Inflammatory macrophage treated with lipopolysaccharide for 1 hour (primary cell): ENCODE measurements at places on chromosomes 4 and X.
A peak's percentile ranks its signal among the peaks of the same experiment; 100 is the strongest.

- no peak for DNase-seq
Measured at GRCh38 chr4:57490520-57491255, 380.5 kb upstream of the IGFBP7 start.

DNA sequence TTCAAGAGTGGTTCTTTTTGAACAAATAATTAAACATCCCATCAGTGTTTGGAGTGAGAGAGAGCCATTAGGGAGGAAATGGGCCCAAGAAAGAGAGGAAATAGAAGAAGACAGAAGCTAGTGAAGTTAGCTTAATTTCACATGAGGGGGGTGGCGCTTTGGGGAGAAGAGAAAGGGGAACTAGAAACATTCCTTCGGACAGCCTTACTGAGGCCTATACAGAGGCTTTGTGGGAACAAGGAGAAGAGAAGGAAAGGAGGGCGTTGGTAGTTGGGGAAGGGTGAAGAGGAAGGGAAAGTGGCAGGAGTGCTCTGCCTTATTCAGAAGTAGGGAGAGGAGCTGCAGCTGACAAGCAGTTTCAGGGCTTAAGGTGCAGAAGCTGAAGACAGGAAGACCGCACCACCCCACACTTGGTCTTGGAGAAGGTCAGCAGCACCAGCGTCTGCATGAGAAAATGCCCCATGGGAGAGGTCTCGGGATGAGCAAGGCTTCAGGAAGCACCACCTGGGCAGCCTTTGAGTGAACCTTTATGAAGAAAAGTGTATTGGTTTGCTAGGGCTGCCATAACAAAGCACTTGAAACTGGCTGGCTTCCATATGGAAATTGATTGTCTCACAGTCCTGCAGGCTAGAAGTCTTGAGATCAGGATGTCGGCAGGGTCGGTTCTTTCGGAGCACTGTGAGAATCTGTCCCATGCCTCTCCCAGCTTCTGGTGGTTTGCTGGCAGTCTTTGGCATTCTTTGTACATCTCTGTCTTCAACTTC is 85.1 kb downstream of the KIT start:
- DNase-seq, result peak; percentile 52

- DNase-seq, result no peak
Measured at GRCh38 chrX:43590150-43590549, 65.9 kb upstream of the MAOA start.

DNA sequence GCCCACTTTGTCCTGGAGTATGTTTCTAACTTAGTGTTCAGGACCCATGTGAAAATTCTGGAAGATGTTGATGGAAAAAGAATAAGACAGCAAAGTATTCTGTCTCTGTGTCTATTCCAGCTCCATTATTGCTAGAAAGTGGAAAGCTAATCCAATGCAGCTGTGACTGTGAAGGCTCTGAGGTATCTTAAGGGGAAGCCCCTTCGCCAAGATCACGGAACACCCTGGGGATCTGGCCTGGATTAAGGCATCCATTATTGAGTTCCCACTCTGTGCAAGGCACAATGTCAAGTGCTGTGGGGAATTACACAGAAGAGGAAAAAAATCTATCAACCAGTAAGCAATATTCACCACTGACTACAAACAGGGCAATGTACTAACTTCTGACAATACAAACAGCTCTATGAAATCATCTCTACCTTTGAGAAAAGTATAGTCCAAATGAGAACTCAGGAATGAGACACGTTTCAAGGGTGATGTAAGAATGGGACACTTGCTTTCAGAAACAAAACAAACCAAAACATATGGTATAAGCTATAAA is 222.1 kb downstream of the LDB2 start:
- no peak for DNase-seq

GRCh38 chr4:131978120-131978519 is 1171.0 kb upstream of the PCDH10 start:
- no peak for DNase-seq

- no peak for DNase-seq
Measured at GRCh38 chr4:80963051-80963450, 67.5 kb upstream of the BMP3 start.

DNA sequence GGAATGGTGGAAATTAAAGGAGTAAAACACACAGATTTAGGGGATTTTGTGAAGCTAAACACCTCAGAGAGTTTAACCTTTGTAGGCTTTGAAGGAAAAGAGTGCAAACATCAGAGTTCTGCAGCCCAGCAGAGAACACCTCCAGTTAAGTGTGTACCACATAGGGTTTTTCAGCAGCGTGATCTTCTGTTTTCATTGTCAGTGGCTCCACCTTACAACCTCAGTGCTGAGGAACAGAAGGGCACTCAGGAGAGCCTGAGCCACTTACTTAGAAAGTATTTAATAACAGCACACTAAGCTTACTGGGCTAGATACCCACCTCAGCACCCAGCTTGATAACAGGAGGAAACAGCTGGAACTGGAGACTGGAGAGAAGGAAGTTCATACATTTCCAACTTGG is 2.0 kb upstream of the FBXW7 start:
- DNase-seq, result no peak

- no peak for DNase-seq
Measured at GRCh38 chr4:159776961-159777360, 674.1 kb downstream of the RAPGEF2 start.

DNA sequence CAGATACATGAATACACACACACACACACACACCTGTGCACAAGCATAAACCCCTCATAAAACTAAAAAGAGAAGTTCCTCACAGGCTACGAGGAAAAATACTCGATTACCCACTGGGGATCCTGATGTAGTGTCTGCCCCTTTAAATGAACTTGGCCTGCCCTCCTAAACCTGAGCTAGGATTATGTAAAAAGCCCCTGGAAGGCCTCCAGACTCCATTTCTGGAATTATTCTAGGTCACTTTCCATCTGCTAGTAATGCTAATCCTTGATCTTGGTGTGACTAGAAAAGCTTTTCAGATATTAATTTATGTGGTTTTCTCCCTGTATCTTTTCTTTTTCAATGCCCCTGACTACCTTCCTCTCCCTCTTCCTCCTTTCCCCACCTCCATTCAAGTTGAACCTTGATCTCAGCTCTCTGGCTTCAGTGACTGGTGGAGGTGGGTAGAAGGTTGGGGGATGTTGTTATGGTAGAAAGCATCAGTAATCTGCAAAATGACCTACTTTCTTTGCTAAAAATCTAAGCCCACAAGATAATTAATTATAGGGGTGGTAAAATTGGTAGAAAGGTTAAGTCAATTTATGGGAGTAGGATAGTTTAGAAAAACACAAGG is 25.5 kb upstream of the ZNF330 start:
- DNase-seq, result no peak

DNA sequence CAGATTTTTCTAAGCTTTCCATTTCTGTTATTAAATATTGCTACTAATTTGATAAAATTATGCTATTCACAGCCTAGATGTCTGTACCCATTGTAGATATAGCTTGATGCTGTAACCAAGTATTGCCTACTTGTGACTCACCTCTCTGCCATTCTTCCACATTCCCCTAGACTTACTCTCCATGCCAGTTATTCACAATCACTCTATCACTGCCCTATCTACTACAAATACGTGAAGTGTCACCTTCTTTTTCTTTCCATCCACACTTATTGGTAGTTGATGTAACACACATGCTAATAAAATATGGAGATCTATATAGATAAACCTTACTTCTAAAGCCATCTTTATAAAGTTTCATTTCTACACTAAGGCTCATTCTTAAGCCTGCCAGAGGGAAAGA is 179.4 kb upstream of the PACRGL start:
- no peak for DNase-seq

- no peak for DNase-seq
Measured at GRCh38 chr4:99943904-99944437, 2.4 kb downstream of the DNAJB14 start.

- DNase-seq, result no peak
Measured at GRCh38 chrX:51024106-51024696, 113.7 kb downstream of the BMP15 start.

DNA sequence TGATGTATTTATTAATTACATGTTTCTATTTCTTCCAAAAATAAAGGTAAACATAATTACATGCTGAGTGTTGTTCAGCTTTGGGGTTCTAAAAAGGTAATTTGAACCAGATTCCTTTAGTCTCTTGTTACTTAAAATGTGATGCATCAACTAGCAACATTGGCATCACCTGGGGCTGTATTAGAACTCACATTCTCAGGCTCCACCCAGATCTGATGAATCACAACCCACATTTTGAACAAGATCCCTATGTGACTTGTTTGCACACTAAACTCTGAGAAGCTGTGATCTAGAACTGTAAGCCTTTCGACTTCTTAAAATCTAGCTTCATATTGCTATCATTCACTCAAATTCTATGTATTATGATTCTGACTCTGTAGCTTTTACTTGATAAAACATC is 23.0 kb upstream of the HS3ST1 start:
- DNase-seq, result no peak

DNA sequence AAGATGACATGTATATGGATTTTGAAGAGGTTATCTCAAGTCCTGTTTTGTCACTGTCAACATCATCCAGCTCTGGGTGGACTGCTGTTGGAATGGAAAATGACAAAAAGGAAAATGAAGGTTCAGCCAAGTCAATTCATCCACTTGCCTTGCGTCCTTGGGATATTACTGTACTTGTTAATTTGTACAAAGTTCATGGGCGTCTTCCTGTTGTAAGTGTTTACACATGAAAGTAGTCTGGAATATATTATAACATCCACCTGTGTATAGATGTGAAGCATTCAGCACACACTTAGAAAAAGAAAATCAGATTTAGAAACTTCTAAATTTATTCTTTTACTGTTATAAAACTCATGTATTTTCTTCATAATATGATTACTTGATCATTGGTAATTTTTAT is 67.2 kb downstream of the BLTP1 start:
- no peak for DNase-seq

GRCh38 chr4:154018659-154019058 is 229.8 kb upstream of the SFRP2 start:
- no peak for DNase-seq

DNA sequence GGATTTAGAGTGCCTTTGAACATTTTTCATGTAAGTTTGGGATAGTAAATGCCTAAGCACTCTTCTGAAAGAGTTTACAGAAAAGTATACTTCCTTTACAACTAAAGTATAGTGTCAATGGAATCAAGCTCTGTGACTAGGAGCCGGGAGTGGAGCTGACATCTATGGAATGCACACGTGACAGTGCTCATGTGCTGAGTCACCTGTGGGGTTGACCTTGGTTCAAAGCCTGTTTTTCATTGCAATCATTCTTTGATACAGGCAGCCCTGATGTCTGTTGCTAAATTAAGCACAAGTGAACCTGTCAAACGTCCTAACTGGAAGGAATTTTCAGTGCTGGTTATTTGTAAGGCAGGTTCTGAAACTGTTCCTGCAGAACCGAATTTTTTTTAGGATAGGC is 82.5 kb downstream of the GPAT3 start:
- DNase-seq, result no peak

GRCh38 chr4:64771149-64771548 is 361.9 kb upstream of the TECRL start:
- DNase-seq, result no peak

- DNase-seq, result no peak
Measured at GRCh38 chr4:6343939-6344408, 74.3 kb downstream of the WFS1 start.

DNA sequence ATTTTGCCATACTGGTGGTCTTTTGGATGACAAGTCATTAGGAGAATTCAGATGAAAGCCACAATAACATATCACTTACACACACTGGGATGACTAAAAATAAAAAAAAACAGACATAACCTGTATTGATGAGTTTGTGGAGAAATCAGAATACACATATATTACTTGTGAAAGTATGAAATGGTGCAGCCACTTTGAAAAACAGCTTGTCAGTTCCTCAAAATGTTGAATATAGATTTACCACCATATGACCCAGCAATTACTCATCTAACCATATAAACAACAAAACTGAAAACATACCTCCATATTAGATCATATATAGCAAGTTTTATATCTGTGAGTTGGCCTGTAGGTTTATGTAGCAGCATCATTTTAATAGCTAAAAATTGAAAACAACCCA is 608.7 kb downstream of the TLL1 start:
- DNase-seq, result no peak

DNA sequence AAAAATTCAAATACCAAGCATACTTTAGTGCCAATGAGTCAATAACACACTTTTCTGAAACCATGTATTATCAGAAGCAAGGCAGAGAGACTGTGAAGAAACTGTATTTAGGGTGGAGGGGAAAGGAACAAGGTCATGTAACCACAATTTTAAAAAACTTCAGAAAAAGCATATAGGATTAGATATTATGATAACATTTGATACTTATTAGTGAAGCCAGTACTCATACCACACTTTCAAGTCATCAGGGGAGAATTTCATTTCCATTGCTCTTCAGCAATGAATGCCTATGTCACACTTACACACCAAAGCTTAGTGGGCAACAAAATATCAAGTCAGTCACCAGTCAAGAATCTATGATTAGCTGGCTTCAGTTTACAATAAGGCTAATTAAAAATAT is 602.2 kb downstream of the IL15 start:
- no peak for DNase-seq

DNA sequence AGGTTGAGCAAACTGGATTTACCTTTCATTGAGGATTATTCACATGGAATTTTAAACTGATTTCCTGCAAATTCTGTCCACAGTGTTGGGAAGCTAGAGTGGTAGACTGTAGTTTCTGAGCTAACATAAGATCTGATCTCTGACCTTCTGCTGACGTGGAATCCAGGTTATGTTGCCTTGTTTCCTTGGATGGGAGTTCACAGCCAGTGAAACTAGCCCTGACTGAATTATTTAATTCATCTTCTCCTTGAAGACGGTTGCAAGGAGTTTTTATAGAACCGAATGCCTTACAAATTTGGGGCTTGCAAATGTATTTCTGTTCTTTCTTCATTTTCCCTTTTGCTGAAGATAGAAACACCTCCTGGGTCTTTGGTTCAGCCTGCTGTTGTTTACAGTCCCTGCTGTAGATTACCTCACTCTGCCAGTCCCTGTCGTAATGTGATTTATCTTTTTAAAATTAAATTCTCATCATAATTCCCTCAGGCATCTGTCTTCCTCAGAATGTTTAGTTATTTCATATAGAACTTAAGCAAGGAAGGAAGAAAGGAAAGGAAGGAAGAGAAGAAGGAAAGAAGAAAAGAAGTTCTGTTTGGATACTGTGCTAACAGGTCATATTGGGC is 113.9 kb downstream of the CEP135 start:
- no peak for DNase-seq

GRCh38 chr4:147220833-147221232 is 260.1 kb upstream of the EDNRA start:
- no peak for DNase-seq
